ENCODE measurements at places on chromosomes 12 and 14.

DNA sequence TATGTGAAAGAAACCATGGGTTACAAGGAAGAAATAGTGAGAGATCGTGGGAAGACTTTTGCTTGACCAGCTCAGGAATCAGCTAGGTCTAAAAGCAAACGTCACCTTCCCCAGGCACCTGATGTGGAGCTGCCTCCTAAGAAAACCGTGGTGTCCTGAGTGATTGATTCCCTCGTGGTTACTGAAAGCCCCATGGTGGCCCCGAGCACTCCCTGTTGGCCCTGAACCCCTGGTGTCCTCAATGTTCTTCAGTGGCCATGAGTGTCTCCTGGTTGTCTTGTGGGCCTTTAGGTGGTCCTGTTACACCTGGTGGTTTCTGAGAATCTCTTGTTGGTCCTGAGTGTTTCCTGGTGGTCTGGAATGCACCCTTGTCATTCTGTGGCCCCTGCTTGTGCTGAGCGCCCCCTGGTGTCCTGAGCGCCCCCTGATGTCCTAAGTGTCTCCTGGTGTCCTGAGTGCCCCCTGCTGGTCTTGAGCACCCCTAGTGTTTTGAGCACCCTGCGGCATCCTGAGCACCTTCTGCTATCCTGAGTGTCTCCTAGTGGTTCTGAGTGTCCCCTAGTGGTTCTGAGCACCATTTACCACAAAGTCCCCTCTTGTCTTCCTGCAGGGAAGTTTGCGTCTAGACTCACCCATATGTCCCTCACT is 518.7 kb downstream of the TMEM121 start:
- peak; percentile 94 for DNase-seq

DNA sequence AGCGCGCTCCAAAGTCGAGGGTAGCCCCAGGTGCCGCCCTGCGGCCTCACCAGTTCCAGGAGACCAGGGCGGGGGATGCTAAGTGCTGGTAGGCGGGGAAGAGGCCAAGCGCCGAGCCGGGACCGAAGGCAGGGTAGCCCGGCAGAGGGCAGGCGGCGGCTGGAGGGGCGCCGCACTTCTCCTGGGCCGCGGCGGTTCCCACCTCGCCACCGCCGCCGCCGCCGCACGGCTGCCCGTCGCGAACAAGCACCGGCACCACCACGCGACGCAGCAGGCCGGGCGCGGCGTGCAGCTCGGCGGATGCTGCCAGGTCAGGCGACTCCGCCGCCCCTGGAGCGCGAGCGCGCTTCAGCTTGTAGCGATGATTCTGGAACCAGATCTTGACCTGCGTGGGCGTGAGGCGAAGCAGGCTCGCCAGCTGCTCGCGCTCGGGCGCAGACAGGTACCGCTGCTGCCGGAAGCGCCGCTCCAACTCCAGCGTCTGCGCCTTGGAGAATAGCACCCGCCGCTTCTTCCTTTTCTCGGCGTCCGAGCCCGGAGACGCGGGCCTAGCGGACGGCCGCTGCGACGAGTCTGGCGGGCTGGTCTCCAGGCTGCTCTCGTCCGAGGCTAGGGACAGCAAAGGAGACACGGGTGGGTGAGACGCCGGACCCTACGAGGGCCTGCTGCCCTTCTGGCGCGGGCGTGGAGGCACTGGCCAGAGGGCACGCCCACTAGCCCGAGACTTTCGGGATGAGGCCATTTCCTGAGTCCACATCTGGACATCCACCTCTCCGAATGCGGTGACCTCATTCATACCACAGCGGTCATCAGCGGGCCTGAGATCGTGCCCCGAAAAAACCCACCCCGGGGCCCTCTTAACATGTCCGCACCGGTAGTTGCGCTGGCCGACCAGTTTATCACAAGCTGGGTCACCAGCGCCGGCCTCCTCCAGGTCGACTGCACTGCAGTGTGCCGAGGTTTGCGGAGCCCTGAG is 1.3 kb downstream of the NKX2-8 start:
- peak; percentile 60 for DNase-seq

DNA sequence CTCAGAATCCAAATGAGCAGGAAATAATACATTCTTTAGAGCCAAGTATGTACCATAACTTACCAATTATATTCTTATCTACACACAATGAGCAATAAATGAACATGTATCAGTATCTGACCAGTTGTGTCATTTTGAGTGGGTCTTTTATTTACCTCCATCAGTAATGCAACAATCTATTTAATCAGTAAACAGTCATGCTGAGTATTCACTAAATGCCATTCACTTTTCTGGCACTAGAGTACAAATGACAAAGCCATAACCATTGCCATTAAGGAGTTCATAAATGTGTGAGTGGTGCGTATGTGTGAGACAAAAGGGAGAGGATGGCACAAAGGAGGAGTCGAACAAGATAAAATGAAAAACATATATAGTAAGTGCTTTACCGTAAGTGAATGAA is 1.5 kb upstream of the STRAP start:
- no peak for DNase-seq

- no peak for DNase-seq
Observed at GRCh38 chr12:78933014-78933413, 68.4 kb downstream of the SYT1 start.

- no peak for DNase-seq
Observed at GRCh38 chr14:78469947-78470346, 299.8 kb downstream of the NRXN3 start.

DNA sequence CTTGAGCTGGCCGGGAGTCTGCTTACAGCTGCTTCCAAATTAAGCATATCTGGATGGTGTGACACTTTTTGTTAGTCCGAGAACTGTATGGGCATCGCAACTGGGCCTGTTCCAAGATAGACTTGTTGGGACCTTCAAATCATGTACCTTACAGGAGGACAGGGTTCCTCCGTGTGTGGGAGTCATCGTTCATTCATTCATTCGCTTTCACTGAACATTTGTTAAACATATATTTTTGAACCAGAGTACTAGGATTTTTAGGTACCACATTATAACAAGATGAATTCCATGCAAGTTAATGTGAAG is 387 bp upstream of the IPO8 start:
- no peak for DNase-seq

DNA sequence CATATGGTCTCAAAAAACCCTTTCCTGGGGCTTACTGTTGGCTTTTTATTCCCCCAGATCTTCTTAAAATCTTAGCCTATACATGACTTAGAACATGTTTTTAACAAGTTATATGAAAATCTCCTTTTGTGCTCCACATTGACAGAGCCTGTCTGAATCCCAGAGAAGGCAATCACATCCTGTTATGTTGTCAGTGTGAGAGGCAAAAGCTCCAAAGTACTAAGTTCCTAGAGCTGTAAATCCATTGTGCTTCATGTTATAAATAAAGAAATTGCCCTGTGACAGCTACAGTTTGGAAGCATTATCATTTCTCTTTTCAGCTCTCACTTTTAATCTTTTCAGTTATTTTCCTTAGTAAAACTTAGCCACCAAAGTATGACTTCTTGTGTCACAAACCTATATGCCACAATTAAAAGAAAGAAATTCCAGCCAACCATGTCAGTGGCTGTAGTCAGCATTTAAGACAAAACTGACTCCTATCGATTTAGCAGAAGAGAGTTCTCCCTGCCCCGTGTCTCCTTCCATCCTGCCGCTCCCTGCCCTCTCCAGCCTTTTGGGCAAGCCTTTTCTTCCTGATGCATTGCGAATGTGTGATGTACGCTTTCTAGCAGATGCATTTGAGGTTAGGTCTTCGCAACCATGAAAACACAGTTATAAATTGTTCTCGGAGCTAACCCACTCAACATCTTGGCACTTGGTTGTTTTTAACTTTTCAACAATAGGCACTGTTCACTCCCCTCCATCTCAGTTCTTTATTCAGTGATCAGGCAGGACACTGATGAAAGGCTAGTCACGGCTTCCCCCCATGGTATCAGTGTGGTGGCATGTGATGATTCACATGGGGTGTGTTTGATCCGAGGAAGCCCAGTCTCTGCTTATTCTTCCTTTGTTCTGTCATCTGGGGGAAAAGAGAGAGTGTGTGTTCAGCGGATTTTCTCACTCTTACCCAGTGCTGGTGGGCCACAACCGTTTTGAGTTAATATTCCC is 143.5 kb downstream of the SSPN start:
- no peak for DNase-seq

All from activated CD4-positive, alpha-beta T cell treated with anti-CD3 and anti-CD28 coated beads, Interleukin-2, amount 10 ng/mL, durations not matched to agents 24 days and 14 days (primary cell).